ENCODE measurements at places on chromosomes 12 and 14. TPM values are rescaled to one million over a fixed set of nuclear protein-coding genes. Genes with fewer than 3 reads are reported as not detected.

DNA sequence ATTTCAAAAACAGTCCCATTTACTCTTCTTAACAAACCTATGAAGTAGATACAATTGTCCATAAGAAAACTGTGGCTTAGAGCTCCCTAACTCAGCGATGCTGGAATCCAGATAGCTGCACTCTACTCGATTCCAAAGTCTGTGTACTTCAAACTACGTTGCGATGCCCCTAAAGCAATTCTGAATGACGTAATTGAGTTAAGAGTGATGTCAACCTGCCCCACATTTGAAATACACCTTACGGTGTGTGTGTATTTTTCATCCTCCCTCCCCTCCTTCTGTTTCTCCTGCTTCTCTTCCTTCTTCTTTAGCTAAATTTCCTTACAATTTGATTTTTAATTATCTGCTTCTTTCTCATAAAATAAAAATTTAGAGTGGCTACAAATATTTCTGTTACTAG is 31.9 kb upstream of the RAP1B start:
- DNase-seq, result no peak

DNA sequence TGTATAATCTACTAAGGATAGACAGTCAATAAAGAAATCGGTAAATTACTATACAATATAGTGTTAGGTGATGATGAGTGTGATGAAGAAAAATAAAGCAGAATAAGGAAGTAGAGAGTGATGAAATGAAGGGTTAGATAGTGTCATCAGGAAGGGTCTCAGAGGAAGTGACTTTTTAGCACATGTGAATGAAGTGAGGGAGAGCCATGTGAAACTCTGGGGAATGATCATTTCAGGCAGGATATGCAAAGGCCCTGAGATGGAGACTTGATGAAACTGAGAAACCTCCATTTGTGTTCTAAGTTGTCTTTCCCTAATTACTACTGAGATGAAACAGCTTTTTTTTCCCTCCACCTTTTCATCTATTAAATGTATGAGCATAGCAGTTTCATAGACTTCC is 19.4 kb upstream of the GNPTAB start:
- no peak for DNase-seq

- DNase-seq, result no peak
Measured at GRCh38 chr12:32482226-32482625, 82.9 kb downstream of the FGD4 start.

DNA sequence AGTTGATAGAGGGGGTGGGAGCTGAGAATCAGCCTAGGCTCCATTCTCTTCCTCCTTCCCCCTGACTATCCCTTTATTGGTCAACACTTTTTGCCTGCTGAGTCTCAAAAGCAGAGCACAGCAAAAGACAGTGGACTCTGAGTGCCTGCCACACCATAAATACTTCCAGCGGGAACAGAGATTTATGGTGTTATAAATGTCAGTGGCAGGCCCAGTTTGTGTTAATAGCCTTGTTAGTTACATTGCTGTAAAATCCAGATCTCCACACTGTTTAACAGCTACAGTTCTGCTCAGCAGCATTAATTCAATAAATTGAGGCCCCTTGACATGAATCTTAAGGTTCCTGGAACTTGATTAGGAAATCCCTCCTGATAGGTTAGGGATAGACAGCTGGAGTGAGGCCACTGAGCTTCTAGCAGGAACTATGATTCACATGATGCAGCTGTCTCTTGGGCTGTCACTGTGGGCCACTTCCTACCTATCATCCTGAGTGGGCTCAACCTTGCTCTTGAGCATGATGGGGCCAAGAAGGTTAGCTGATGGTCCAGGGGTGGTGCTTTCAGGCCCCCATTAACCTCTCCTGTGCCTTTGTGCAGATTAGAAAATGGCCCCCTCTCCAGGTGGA is 295.2 kb upstream of the SRRM4 start:
- DNase-seq, result no peak

MAP1LC3B2 gene
- 4.7 TPM for total RNA-seq

MAP3K9 gene
- 11.7 TPM for total RNA-seq
